CD4-positive, alpha-beta T cell treated with Interleukin-15 for 1 hour (primary cell): ENCODE measurements at places on chromosomes 3 and 15.

GRCh38 chr3:71815340-71816067 is 30.6 kb upstream of the PROK2 start:
- DNase-seq = no peak

DNA sequence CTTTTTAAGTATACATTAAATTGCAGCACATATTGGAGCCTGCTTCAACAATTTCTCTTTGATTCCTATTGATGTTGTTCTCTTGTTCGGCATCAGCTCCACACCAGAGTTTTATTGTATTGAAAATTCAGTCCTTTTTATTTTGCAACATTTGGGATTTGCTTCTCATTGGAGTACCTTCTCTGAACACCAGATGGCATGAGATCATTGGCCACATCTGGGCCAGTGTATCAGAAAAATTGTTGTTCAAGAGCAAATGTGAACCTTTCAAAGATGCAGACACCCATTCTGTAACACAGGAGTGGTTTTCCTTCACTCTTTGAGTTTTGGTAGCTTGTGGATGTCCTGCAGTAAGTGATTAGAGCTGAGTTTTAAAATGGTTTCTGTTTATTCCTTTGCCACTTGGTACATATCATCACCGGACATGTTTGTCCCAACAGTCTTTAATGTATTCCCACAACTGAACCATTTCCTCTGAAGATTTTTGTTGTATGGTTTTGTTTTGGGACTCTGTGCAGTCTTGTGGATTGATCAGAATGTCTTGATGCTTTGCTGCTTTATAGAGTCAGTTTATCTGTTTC is 96.1 kb downstream of the MCTP2 start:
- DNase-seq = no peak

- DNase-seq = no peak
These were observed 332.3 kb downstream of the FOXP1 start for GRCh38 chr3:71251156-71251775.

DNA sequence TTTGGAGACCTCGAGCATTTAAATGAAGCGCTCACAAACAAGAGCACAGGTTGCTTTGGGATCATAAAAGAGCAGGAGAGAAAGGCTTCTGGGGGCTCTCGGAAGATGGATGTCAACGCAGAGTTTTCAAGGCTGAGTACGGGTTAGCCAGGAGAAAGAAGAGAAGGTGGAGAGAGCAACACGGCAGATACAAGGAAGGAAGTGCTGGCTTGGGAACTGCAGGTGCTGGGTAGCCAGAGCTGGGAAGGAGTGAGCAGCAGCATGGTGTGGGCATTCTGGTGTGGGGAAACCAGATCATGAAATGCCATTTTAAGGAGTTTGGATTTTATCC is 580 bp upstream of the RUBCN start:
- DNase-seq = no peak

- no peak for DNase-seq
These were observed 114.1 kb upstream of the DNAJC19 start for GRCh38 chr3:181103605-181104004.

GRCh38 chr15:81015621-81016488 is 15.1 kb downstream of the TLNRD1 start:
- DNase-seq = no peak

DNA sequence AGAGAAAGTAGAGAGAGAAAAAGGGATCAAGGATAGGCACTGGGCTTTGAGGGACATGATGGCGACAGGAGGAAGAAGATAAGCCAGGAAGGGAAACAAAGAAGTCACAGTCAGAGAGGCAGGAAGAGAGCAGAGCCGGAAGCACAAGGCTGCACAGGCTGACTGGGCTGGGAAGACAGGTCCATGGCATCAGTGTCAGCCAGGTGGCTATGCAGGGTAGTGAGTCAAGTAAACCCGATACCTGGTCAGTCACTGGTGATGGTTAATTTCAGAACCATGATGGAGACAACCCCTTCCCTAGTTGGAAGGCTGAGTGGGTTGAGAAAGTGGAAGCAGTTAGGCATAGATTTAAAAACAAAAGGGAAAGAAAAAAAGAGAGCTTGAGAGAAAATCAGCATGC is 203.8 kb downstream of the EPHB1 start:
- no peak for DNase-seq

DNA sequence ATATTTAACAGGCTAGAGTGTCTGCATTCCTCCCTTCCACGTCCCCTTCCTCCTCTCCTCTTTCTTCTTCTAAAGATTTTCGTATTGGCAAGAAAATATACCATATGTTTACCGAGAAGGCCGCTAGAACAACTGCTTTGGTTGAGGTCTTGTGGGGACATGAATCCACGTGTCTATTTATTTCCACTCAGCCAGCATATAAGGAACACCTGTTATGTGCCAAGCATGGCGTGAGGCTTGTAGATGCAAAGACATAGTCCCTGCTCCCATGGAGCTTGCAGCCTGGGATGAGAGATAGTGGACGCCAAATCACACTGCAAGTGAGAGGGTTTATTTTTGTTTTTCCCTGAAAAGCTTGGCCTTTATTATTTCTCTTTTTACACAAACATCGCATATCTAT is 57.1 kb downstream of the SLC7A14 start:
- no peak for DNase-seq

DNA sequence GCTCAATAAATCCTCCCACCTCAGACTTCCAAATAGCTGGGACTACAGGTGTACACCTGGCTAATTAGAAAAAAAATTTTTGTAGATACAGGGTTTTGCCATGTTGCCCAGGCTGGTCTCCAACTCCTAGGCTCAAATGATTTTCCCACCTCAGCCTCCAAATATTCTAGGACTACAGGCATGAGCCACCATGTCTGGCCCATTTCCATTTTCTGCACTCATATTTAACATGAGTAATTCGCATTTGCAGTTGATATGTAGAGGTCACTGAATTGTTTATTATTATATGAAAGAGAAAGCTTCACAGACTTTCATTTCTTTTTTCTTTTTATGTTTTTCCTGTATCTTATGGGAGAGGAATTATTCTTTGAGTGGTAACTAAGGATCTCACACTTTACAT is 492.7 kb downstream of the CNTN3 start:
- no peak for DNase-seq

- DNase-seq = no peak
These were observed 15.2 kb downstream of the LDHAL6B start for GRCh38 chr15:59221511-59222505.

GRCh38 chr3:148464246-148464645 is 233.5 kb upstream of the AGTR1 start:
- DNase-seq = no peak

DNA sequence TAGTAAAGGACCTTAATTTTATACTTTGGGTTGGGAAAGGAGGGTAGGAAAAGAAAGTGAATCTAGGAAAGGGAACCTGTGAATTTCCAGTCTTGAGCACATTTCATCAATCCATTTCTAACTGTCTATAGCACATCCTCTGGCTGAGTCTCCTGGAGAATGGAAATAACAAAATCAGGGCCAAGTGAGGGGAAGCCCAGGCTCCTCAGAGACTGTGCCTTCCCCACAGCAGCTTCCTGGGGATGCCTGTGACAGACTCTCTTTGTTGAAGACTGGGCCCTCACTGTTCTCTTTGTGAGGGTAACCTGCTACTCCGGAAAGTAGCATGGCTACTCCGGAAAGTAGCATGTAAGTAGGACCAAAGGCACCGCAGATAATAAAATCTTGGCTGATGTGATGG is 22.6 kb upstream of the CSPG5 start:
- no peak for DNase-seq

DNA sequence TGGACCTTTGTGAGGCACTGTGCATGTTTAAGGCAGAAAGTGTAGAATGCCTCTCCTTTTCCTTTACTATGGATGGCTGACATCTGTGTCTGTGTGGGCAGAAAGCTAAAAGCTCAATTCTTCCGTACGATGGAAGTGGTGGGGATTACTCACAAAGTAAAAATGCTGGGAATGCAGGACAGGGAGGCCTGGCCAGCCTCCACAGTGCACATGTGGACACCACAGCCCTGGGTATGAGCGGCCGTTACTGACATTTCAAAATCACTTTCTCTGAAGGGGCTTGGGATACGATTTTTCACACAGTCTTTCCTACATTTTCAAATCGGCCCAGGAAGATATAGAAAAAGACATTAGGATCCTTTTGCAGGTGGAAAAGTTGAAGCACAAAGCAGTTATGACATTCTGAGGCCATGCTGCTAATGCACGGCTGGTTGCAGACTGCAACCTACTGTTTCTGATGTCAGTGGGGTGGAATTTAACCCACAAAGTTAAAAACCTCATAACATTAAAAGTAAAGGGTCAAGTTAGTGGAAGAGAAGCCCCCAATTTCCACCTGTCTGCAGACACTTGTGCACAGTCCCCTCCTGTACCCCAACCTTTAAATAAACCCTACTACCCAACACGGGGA is 27.9 kb downstream of the EHD4 start:
- no peak for DNase-seq

DNA sequence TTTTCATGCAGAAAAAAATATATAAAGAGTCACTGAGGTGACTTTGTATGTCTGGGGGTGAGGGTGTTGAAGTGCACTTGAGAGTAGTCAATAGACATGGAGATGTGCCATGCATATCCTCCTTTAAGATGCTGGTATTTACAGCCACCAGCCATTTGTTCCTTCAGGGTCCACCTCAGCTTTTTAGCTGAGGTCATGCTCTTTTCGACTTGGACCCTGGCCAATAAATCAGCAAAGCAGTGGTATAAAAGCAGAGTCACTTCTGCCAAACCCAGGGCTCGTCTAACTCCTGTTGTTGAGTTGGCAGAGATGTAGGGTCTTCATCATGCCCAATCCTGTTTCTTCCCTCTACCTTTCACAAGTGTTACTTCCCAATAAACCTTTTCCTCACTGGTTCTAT is 75.1 kb upstream of the OSTN start:
- DNase-seq = no peak

DNA sequence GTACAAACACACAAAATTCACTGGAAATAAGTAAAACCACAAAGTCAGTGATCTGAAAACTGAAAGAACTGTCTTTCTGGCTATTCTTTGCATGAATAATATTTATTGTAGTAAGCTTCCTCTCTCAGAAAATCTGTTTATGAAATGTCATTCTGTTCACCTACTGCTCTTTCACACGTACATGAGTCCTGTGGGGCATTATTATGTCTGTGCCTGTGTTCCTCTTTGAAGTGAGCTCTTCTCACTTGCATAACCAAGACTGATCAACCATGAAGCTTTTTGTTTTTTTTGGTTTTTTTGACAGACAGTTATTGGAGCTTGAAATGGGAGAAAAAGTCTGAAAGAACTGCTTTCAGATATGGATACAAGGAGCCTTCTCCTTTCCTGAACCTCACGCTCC is 195.8 kb downstream of the PLCH1 start:
- no peak for DNase-seq

DNA sequence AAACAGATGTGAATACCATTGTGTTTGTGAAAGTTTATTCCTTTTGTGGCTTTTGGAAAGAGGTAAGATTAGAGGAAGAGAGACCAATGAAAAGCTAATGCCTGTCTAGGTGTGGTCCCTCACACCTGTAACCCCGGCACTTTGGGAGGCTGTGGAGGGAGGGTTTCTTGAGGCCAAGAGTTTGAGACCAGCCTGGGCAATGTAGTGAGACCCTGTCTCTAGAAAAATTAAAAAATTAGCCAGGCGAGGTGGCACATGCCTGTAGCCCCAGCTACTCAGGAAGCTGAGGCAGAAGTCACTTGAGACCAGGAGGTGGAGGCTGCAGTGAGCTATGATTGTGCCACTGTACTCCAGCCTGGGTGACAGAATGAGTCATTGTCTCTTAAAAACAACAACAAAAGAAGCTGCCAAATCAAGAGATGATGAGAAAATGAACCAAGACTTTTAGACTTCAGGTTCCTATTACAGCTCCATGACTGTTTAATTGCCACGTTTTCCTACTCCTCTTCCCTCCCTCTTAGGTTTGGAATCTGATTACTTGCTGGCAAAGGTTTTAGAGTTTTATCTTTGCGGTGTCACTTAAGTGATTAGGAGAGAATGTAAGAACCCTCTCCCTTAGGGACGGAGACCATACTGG is 68.7 kb downstream of the CGNL1 start:
- DNase-seq = no peak

GRCh38 chr3:101720851-101721840 is 3.3 kb upstream of the CEP97 start:
- DNase-seq = no peak

DNA sequence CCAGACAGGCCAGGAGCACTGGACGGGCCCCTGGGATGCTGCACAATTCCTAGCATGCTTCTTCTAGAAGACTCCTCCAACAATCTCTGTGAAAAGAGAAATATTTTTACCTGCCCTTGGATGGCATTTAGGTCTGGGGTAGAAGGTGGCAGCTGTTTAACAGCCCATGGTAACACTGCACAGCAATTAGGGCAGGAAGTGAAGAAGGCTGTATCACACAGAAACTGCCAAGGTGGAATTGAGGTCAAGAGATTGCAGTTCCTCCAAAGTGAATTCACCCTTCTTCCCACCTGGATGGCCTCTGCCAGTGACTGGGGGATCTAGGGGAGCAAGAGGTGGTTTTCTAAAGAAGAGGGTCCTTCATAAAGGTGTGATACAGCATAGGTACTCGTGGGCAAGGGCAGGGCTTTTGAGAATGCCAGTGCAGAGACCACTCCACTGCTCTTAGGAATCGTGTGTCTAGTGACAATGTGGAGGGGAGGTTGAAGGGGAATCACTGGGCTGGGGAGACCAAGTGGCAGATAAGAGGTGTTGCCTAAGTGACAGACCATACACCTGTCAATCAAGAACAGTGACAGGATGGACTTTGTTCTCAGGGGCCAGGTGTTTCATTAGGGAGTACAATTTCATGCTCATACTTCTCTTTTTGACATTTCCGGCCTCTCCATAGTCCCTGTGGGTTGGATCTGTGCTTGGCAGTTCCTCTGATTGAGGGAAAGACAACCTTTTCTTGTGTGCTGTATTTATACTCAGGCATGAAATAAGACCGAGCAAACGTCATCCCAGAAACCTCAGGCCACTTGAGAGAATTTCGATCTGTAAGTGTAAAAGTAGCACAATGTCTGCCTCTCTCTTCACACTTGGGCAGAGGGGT is 83.5 kb upstream of the BCL6 start:
- no peak for DNase-seq

- DNase-seq = no peak
These were observed 43.4 kb downstream of the PXYLP1 start for GRCh38 chr3:141275032-141275422.

- DNase-seq = no peak
These were observed 21.3 kb downstream of the LRIG1 start for GRCh38 chr3:66479532-66479947.

DNA sequence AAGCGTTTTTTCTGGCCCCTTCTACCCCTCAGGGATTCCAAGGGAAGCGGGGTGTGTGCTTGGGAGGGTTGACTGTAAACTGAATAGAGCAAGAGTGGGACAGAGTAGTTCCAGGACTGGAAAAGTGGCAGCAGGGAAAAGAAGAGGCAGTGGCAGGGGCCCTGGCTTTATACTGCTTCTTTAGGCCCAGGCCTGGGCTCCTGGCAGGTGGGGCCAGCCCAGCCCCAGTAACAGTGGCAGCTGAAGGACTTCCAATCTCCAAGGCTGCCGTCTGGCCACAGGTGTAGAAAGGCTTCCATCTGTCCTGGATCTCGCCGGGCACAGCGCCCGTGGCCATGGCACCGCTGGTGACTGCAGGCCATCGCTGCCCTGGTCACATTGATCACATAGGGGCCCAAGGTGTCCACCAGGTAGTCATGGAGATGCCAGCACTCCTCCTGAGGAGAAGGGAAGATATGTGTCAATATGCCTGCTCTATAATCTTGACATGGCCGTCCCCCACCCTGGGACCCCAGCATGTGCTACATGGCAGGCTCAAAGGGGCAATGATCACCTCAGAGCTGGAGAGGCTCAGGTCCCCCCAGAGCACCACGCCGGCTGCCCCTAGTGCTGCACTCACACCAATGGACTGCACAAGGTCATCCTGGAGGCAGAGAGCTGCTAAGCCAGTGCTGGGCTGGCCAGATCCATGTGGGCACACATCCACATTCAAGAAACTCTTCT is 1.0 kb upstream of the IFRD2 start:
- DNase-seq = no peak
